ENCODE measurements at places on chromosomes 5 and 9.

DNA sequence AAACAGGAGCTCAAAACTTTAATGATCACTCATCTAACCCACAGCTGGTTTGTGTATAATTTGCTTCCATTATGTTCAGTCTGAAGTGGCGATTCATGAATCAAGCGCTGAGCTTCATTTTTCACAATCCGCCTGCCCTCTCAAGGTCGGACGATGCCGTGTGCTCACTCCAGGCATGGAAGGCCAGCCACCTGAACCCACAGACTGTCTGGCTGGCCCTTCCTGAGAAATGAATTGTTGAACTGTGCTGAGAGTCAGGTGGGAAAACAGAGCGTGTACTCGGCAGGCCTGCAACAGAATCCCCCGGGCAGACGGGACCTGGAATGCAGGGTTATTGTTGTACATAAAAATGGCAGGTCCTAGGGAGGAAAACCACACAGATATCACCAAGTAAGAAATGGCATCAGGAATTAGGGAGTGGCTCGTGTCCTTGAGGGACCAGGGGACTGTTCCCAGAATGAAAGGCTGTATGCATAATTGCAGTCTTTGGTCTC is 375.7 kb downstream of the IRX2 start:
- DNase-seq, result no peak

DNA sequence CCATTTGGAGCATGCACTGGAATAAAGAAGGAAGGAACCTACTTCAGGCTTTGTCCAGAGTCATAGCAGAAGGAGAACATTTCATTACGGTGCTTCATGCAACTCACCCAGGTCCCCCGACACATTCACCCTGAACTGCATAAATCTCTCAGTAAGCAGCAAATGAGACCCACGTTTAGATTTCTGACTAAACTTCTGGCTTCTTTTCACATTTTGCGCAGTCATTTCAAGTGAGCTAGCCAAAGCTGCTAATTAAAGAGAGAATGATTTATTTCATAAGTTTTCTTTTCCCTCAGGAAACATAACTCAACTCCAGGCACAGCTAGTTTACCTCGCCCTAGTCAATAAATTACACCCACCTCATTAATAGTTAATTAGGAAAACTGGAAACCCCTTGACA is 88.6 kb upstream of the GAS1 start:
- no peak for DNase-seq

DNA sequence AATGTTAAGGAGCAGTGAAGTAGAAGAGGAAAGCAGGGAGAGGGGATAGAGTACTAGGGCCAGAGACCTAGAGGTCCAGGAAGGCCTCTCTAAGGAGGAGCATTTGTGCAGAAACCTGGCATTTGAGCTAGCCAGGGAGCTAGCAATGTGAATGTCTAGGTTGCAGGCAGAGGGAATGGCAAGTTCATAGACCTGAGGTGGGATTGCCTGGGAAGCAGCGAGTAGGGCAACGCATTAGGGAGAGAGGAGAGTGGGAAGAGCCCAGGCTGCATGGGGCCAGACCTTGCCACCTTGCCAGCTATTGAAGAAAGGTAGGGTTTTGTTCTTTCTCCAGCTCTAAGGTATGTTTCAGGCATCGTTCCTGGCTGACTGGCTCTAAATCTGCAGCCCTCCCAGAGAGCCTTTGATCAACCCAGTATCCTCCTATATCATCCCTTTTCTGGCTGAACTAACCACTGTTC is 54.0 kb downstream of the SLC22A5 start:
- no peak for DNase-seq

GRCh38 chr9:124399968-124400940 is 15.0 kb downstream of the PSMB7 start:
- DNase-seq, result no peak

- DNase-seq, result no peak
These were observed 133.0 kb upstream of the STK32A start for GRCh38 chr5:147101659-147102369.

GRCh38 chr9:117718085-117718484 is 13.9 kb downstream of the TLR4 start:
- DNase-seq, result no peak

GRCh38 chr5:96922499-96923244 is 13.2 kb upstream of the LNPEP start:
- no peak for DNase-seq

- DNase-seq, result no peak
These were observed 26.0 kb downstream of the ERCC6L2 start for GRCh38 chr9:95901506-95901905.

DNA sequence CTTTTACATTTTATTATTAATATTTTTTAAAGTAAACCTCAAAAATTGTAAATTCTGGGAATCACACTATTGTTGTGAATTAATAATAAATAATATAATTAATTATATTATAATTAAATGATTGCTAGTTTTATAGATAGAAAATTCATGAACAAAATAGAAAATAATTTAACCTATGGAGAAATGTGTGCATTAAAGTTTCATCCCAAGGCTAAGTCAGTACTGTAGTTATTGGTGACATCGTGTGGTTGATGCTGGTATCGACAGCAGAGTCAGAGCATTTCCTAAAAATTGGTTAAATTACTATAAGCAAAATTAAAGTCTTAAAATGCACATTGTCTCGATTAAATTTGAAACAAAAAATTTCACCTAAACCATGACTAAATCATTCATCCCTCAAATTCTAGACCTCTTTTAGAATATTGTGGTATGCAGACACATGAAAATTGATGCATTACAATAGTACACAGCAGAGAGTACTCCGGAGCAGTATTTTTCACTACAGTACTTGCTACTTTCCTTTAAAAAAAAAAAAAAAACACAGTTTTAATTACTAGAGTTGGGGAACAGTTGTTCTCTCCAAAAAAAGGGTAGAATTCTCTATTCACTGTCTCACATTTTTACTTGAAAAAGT is 73.9 kb downstream of the RORB start:
- DNase-seq, result no peak

- no peak for DNase-seq
These were observed 10.1 kb upstream of the GLRX start for GRCh38 chr5:95832664-95833063.

GRCh38 chr5:73093943-73094342 is 26.4 kb upstream of the TMEM171 start:
- no peak for DNase-seq

DNA sequence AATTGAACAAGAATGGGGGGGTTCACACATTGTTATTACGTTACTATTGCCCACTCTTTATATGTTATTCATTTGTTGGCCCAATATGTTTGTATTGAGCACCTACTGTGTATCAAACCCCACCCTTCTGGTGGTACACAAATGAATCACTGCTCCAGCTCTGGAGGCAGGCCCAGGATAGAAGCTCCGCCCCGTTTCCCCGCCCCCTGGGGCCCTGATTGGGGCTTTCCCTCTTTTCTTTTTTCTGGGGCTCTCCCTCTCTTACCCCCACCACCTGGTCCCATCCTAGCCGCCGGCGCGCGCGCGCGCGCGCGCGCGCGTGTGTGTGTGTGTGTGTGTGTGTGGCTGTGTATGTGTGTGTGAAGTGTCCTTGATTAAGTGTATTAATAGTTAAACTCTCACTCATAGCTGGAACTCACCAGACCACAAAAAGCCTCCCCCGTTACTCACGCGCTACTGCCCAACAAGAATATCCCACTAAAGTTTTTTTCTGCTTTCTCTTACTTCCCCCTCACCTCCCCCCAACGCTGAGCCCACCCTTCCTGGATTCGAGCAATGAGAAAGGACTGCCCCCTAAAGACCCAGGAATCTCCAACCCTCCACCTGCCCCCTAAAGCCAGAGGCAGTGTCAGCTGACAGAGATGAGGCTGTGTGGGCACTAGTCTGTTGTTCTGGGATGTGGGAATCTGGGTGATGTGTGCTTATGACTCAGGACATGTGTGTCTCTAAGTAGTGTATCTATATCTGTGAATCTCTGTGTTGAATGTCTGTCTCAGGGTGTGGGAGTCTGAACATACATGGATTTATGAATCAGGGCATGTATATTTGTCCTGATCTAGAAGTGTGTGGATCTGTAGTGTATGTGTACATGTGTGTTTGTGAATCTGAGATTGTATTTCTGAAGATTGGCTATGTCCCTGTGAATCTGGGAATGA is 4.0 kb downstream of the CXXC5 start:
- peak; percentile 89 for DNase-seq

GRCh38 chr5:37786862-37787519 is 52.9 kb downstream of the GDNF start:
- DNase-seq, result no peak

- no peak for DNase-seq
These were observed 61.6 kb upstream of the GNE start for GRCh38 chr9:36319806-36320205.

GRCh38 chr5:14413331-14413750 is 168.3 kb upstream of the OTULINL start:
- no peak for DNase-seq

GRCh38 chr9:128246471-128246870 is 29.3 kb downstream of the GOLGA2 start:
- DNase-seq, result no peak

DNA sequence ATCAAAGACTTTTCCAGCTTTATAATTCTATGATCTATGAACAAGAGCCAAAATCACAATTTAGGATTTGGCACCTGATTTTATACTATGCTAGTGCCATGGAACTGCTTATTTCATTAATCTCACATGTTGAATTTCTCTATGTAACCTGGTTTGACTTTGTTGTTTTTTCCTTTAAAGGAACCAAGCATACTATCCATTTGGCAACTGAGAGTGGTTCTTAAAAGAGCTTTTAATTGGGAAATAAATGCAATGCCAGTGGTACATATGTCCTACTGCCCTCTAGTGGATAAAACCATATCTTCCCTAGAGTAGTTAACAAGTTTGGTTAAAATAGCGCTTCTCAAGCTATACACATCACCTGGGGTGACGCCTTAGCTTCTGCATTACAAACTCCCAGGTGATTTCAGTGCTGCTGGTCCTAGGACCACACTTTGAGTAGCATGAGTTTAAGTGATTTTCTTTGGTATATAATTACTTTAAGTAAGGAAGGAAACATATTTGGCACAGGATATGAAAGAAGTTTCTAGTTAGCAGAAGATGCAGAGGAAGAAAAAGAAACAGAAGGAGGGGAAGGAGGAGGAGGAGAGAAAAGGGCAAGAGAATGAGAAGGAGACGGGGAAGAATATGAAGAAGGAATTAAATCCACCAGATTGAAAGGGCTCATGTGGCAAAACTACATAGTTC is 56.8 kb downstream of the FGF10 start:
- peak; percentile 28 for DNase-seq

GRCh38 chr5:112958093-112959088 is 18.2 kb upstream of the DCP2 start:
- DNase-seq, result peak; percentile 37

DNA sequence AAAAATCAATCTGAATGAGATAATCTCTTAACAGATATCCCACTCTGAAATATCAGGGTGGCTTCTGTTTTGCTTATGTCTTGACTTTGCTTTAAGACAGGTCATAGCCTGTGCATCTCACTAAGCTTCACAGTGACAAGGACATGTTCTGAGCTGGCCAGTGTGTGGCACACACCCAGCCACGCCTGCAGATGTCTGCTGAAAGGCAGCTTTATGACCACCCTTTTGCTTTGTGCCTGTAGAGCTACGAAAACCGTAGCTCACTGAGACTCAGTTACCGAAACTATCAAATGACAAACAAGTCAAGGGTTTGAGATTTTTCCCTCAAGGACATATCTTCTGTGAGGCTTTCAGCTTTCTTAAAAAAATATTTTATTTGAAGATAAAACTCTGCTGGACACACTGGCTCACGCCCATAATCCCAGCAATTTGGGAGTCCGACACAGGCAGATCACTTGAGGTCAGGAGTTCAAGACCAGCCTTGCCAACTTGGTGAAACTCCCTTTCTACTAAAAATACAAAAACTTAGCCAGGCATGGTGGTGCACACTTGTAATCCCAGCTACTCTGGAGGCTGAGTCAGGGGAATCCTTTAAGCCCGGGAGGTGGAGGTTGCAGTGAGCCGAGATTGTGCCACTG is 233.2 kb downstream of the SPATA31A1 start:
- DNase-seq, result no peak

- no peak for DNase-seq
These were observed 186.1 kb downstream of the GNA14 start for GRCh38 chr9:77462066-77462465.
